Erythroblast (primary cell): ENCODE measurements at places on chromosomes 11 and 22.

DNA sequence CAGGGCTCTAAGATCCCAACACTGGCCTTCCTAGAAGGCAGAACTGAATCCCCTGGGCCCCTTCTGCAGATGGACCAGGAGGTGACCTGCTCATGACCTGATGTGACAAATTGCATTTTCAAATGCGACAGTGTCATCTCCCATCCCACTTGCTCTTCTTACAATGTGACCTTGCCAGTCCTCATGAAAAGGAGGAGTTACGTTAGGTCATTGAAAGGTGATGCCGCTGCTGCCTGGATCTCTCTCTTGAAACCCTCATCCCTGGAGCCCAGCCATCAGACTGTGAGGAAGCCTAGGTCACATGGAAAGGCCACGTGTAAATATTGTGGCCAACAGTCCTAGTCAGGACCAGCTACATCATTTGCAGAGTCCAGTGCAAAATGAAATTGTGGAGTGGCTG is 5.7 kb upstream of the C1QTNF4 start:
- DNase-seq, result no peak

DNA sequence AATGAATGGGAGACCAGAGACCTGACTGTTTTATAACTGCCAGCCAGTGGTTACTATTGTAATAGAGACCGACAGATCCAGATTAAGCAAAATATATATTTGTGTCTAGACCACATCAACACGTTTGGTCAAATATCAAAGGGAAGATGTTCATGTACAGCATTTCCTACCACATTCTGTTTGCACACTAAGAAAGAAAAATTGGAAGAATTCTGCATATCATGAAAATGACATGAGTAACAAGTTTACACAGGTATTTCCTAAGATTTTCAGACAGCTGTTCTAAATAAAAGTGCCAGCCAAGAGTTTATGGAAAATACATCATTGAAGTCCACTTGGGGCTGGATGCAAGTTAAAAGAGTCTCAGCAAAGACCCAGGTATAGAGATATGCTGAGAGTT is 145.5 kb upstream of the ANO3 start:
- no peak for DNase-seq

- peak; percentile 17 for DNase-seq
Measured at GRCh38 chr11:118295815-118296454, 8.6 kb upstream of the CD3E start.

DNA sequence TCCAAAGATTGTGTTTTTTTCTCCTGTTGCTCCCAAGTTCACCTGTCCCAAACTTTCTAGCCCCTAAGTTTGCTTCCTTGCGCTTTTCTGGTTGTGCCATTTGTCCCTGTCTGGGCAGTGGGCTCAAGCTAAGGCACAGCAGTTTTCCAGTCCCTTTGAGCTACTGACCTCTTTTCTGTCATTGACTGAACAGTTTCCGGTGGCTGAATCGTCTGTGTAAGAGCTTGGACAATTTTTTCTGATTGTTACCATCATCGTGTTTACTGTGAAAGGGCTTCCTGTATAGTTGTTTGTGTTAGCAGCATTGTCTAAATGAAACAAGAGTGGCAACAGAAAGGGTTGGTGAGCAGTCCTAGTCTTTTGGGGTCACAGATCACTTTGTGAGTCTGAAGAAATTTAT is 49.8 kb downstream of the BMAL1 start:
- DNase-seq, result no peak

GRCh38 chr11:65496304-65497140 is 2.3 kb upstream of the MALAT1 start:
- DNase-seq, result peak; percentile 87

- no peak for DNase-seq
Measured at GRCh38 chr22:47115518-47115890, 353.1 kb downstream of the TBC1D22A start.

GRCh38 chr11:36121054-36121453 is 168.2 kb downstream of the COMMD9 start:
- no peak for DNase-seq

DNA sequence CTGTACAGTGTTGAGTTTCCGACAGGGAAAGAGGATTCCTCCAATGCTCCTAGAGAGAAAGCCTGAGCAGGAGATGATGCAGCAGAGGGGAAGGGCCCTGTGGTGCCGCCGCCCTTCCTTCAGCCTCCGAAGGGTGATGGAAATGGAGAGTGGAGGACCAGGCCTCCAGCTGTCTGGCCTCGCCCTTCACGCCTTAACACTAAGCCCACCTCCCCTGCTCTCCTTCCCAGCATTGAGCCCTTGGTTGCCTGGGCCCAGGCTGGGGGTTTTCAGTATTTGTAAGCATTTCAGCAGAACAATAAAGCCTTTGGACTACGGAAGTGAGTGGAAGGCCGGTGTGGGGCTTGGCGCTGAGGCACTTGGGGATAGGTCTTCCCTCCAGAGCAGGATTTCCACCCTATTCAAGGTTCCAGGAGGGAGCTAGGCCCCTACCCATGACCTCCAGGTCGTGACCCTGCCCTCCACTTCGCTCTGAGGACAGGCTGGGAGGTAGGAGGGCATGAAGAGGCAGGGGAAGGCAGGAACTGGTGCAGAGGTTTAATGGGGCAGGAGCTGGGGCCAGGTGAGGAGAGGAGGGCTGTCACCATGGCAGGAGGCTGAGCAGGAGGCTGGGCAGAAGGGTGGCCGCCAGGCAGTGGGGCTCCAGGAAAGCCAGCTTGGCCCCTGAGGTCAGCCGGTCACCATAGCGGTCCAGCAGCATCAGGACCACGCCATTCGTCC is 21.6 kb downstream of the TREH start:
- no peak for DNase-seq

DNA sequence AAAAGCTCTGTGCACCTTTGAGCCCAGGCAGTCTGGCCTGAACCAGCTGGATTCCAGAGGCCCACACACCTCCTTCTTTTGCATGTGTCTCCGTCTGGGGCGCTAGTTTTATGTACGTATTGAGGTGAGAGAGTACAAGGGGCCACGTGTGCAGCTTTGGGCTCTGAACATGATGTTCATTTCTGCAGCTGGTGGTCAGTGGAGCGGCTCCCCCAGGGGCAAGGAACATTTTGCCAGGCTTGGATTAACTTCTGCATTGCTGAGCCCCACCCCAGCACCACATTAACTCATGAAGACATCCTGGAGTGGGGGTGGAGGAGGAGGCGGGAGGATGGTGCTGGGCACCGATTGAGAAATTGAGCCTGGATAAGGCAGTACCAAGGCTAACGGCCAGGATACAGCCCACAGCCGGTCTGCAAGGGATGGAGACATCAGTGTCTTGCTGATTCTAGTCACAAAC is 13.8 kb downstream of the USP2 start:
- no peak for DNase-seq

GRCh38 chr11:118791961-118792569 is 1.1 kb upstream of the DDX6 start:
- peak; percentile 63 for DNase-seq

- no peak for DNase-seq
Measured at GRCh38 chr11:113022262-113022661, 61.0 kb downstream of the NCAM1 start.

- peak; percentile 21 for DNase-seq
Measured at GRCh38 chr11:12235553-12235946, 125.2 kb downstream of the MICAL2 start.

DNA sequence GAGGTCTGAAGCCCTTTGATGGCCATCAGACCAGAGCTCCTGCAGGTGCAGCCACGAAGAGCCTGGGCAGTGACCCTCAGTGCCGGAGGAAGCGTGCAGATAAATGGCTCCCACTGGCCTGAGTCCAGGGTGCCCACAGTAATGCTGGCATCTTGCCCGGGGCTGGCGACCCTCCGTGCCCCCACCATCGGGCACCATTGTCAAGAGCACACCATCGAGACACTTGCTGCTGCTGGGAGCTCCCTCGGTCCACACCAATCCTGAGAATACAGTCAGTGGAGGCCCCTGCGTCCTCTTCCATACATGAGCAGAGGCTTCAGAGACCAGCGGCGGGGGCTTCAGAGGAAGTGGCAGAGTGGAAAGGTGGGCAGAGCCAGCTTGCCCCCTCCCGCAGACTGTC is 1448.3 kb downstream of the BRD1 start:
- no peak for DNase-seq

DNA sequence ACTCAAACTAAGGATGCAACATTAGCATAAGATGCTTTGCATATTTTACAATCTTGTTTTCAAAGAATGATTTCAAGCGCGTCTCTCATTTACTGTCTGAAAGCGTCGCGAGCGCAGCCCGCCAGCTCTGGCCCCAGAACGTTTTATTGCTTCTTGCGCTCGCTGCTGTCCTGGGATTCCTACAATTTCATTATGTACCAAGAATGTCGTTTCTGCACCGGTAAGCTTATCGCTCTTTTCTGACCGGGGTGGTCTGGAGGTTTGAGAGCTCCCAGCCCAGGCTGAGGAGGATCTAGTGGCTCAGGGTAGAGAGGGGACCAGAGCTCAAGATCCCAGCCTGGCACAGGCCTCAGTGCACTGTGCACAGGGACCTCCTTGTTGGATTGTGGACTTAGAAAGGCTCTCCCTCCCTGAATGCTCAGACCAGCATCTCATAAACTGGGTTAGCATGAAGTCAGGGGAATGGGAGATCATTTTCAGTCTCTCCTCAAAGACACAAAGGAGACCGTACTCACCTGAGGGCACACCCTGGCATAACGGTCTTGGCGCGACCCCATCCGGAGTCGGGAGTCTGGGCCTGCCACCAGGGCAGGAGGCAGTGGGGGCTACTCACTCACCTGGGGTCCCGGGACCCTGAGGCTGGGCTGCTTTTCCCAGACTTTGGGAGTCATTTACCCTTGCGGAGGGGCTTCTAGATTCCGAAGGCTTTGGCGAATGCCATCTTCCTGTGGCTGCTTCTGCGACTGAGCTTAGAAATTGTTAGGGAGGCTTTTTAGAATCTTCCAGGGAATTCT is 817.4 kb downstream of the BRD1 start:
- DNase-seq, result no peak

- DNase-seq, result no peak
Measured at GRCh38 chr22:48342016-48342415, 1485.7 kb downstream of the BRD1 start.

- DNase-seq, result no peak
Measured at GRCh38 chr11:2128130-2128510, 11.1 kb downstream of the IGF2 start.

GRCh38 chr11:69891421-69892236 is 72.4 kb upstream of the FGF3 start:
- DNase-seq, result no peak

DNA sequence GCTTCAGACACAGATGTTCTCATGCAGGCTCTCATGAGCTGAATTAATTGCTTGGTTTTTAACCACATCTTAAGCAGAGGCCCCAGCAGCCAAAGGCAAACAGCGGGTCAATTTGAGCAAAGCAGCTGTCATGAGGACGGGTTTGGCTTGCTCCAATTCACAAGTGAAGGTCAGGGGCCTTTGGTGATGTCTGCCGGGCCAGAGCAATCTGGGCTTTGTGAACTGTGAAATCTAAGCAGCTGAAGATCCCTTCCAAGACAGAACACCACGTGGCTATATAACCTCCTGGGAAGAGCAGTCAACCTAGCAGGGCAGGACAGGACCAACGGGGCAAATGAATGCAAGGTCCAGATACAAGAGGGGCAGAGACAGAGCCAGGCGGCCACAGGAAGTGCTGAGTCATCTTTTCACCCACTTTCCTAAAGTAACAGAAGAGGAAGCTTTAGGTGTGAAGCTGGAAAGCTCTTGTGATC is 187.3 kb upstream of the B3GAT1 start:
- peak; percentile 4 for DNase-seq

- DNase-seq, result peak; percentile 10
Measured at GRCh38 chr11:78094250-78094649, 14.6 kb upstream of the NDUFC2 start.

DNA sequence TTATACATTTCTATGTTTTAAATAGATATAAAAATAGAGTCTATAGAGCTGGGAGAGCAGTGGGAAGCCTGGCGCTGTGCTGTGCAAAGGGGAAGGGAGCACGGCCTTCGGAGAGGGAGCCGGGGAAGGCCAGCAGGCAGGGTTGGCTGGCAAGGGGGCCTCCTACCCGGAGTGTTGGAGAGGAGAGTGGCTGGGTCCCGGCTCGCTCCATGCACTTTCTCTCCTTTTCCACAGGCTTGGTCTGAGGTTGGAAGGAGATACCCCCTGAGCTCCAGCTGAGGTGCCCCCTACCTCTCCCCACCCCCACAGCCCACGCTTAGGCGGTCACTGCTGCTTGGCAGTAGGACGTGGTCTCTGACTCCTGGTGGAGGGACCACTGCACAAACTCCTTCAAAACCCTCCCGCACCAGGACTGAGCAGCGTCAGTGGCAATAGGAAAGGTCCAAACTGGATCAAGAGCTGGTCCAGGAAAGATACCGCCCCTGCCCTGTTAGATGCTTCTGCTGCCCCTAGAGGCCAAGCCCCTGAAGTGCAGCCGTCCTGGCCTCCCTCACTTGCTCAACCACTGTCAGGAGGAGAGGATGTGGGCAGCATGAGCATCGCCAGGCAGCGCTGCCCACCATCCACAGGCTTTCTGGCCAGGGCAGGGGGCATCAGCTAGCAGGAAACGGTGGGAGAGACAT is 52.9 kb downstream of the SYT13 start:
- peak; percentile 82 for DNase-seq

- DNase-seq, result no peak
Measured at GRCh38 chr11:67375320-67376055, 2.1 kb upstream of the CLCF1 start.

GRCh38 chr11:847876-848275 is 5.2 kb downstream of the TSPAN4 start:
- no peak for DNase-seq

DNA sequence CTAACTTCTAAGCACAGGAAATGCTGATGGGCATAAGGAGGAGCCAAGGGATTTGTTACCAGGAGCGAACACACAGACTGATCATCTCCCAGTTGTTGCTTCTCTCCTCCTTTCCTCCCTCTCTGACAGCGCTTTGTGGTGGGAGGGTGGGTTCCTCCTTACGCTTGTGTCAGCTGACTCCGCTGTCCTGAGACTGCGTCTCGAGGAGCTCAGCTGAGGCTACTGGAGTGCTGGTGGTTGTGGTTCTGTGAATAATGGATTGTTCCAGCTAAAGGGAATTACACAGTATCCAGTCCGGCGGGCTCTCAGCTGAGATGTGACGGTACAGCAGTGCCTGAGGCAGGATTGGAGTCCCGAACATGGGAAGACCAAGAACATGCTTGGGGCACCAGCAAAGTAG is 113.4 kb downstream of the CTNND1 start:
- DNase-seq, result no peak

GRCh38 chr11:2378527-2379210 is 1.6 kb downstream of the CD81 start:
- no peak for DNase-seq

DNA sequence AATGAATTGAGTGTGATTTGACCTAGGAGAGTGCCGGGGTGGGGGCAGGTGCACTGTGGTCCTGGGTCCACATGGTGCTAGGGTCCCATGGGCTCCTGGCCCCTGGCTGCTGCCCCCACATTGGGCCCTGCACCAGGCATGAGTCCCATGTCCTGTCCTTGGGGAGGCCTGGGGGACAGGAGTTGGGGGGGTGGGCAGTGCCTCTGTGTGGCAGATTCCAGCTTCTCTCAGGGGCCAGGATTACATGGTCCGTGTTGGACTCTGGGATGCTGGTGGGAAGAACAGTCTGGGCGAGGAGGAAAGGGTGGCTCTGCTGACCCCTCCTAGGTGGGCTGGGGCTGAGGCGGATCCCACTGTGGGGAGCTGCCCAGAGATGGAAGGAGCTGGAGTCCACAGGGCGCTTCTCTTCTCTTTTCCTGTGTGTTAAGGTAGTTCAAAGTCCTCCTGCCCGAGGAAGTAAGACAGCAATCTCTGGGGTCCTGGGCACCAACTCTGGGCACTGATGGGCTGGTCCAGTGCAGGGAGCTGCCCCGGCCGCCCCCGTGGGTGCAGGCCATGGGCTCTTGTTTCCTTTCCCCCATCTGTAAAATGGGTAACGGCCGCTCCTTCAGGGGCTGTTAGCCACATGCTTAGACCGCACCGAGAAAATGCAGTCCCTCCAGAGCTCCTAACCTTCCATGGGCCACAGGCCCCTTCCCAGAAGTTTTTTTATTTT is 19.8 kb downstream of the KCNQ1 start:
- no peak for DNase-seq
